H7 (cell line): ENCODE measurements at places on chromosomes 4 and X.

- DNase-seq: peak; percentile 85
These were observed at the start of gene ZNF732 for GRCh38 chr4:304969-305680. ZNF732 (minus strand) TSS chr4:305474; CDS start chr4:305310, 164 bp downstream.

DNA sequence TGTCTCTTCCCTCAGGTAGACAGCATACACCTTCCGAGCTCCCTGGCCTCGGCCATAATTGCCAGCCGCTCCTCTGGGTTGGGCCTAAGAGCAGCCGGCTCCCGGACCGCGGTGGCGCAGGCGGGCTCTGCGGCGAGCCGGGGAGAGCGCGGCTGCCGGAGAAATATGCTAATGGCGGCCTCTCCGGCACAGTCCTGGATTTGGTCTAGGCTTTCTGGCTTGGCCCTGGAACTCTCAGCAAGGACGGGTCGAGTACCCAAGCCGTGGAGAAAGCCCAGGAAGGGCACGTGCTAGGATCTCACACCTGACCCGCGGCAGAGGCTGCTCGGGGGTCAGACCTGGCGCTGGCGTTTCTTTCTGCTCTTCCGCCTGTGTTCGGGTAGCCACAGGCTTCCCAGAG is 18.6 kb upstream of the ZIC3 start:
- DNase-seq: peak; percentile 72

GRCh38 chr4:20490734-20491133 is 209.5 kb upstream of the PACRGL start:
- DNase-seq: peak; percentile 8

- no peak for DNase-seq
These were observed 165.1 kb downstream of the VSIG4 start for GRCh38 chrX:65874765-65875164.

- no peak for DNase-seq
These were observed 284.1 kb upstream of the EPHA5 start for GRCh38 chr4:65954416-65954815.

DNA sequence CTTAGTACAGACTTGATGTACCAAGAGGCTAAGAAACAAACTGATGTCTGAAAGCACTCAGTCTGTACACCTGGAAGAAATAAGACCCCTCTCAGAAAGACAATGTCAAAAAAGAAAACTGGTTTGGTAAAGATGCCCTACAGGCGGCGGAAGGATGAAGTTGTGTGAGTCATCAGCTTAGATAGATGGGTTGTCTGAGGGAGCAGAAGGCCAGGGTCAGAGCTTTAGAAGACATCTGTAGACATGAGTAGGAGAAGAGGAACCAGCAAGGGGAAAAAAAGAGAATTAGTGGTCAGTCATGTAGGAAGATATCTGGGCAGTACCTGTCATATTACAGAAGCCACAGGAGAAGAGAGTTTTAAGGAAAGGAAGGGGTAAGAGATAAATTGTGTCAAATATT is 8.3 kb downstream of the SRPX2 start:
- no peak for DNase-seq

DNA sequence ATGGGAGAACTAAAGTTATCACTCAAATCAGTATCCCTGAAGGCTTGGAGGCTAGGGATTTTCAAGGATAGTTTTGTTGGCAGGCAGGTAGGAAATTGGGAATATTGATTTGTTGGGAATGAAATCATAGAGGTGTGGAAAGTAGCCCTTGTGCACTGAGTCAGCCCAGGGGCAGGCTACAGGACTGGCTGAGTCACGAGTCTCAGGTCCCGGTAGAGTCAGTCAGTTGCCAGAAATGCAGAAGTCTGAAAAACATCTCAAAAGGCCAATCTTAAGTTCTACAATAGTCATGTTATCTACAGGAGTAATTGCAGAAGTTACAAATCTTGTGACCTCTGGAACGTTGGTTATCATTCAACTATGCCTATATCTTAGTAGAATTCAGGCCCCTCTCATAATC is 153.1 kb downstream of the GC start:
- no peak for DNase-seq

DNA sequence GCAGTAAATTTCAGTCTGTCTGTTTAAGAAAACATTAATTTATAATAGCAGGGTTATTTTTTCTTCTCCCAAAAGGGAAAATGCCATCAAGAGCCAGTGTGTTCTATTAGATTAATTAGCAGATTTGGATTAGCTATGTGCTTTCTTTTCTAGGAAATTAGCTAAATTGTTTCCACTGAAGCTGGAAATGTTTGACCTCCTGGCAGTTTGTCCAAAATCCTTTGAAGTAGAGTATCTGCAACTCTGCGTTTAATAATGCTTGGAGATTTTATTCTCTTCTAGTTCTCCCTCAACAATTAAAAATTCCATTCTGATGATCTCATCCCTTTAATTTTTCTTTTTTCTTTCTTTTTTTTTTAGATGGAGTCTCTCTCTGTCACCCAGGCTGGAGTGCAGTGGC is 27.1 kb upstream of the HOPX start:
- DNase-seq: no peak

GRCh38 chr4:48668254-48669017 is 111.6 kb downstream of the FRYL start:
- DNase-seq: no peak

DNA sequence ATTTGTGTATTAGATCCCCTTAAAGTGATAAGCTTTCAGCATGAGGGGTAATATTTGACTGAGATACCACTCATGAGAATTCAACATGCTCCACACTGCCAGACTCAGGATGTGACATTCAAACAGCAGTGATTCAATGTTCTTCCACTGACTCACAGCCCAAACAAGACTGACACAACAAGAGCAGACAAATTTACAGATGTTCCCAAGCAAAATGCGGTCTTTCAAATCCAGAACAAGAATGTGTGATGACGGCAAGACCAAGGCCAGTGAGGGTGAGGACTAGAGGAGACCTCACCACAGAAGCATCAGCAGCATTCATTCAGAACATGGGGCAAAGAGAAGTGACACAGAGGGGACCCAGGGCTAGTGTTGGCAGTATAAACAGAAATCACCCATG is 99.3 kb upstream of the GRIA3 start:
- no peak for DNase-seq

- DNase-seq: peak; percentile 70
These were observed 946 bp downstream of the ANXA3 start for GRCh38 chr4:78552389-78553042.

- DNase-seq: no peak
These were observed 246.5 kb upstream of the HS3ST1 start for GRCh38 chr4:11675051-11675800.

DNA sequence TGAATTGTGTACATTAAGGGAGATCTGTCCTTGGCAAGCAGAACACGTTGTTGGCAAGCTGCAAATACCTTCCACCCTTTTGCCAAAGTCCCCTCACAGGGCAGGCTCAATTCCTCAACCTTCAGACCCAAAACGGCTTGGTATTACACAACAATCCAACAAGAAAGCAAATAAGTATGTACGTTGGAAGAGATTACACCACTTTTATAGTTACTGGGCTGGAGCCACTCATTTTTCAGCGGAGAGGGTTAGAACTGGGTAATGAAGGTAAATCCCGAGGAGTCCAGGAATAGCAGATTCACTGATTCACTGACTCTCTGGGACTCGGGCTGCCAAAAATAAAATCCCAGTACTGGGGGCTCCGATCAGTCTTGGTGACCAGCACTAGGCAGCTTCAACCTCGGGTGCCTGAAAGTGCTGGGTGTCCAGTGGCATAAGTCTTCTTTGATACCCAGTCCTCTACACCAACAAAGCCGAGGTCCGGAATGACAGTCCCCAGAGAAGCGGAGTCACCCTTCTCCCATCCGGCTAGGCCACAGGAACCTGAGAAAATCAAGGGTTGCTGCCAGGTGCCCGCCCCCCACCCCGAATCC is 587 bp downstream of the TIMM8A start:
- peak; percentile 36 for DNase-seq

- DNase-seq: no peak
These were observed 247.4 kb upstream of the AR start for GRCh38 chrX:67296395-67296794.

DNA sequence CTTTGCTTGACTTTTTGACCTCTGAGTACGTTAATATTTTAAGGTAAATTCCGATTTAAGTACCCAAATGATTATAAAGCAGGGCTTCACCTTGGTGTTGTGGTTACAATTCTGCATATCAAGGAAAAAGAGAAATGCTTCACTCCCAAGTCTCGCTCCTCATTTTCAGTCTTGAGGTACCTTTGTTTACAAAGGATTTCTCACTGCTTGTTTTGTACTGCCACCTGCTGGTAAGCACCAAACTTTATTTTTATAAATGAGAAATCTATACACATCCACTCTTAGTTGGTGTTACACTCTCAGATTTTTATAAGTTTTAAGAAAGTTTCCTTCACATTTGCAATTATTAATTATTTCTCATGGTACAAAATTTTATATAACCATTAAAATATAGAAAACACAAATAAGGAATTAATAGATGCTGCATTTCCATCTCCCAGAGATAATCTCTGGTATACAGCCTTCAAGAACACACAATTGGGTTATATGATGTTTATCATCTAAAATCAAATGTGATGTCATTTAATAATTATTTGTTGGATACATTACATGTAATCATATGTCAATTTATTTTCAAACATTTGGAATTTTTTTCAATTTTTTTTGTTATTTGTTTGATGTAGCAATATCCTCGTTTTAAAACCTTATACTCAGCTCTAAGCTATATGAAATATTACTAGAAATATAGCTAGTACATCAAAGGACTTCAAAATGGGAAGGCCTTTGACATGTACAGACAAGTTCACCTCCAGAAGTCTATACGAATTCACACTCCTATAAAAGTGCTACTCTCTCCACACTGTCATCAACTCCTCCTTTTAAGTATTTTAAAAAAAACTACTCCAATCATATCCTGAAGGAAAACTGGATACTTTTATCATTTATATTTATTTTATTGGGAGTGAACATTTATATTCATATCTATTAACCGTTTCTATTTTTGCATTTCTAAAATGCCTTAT is 179.9 kb downstream of the KCNIP4 start:
- peak; percentile 25 for DNase-seq

DNA sequence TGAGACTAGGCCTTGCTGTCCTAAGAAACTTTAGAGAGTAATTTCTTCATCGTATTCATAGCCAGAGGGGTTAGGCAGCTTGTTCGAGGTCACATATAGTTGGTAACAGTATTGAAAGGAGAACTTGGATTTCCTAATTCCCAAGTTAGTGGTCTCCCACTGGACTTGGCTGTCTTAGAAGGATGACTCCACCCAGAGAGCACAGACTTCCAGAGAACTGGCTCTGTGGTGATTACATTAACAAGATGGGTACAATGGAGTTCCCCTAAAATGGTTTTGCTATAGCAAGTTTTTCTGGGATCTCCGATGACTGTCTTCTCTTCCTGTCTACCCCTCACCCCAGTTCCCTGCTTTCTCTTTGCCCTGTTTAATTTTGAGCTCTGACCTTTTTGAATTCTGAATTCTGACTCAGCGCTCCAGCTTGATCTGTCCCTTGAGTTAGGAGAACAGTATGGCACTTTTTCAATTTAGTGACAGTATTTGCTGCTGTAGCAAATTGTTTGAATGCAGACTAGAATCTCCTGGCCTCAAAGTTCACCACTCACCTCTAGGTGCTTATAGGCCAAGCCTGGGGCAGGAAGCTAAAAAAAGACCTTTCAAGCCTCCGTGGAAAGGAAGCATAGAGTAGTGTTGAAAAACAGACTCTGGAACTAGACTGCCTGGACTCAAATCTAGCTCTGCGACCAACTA is 6.9 kb downstream of the MSN start:
- no peak for DNase-seq

GRCh38 chr4:161247831-161248230 is 916.0 kb downstream of the FSTL5 start:
- no peak for DNase-seq

- no peak for DNase-seq
These were observed 11.0 kb upstream of the FGG start for GRCh38 chr4:154623436-154623835.

GRCh38 chr4:38132107-38132673 is 172.0 kb downstream of the PTTG2 start:
- DNase-seq: peak; percentile 42

DNA sequence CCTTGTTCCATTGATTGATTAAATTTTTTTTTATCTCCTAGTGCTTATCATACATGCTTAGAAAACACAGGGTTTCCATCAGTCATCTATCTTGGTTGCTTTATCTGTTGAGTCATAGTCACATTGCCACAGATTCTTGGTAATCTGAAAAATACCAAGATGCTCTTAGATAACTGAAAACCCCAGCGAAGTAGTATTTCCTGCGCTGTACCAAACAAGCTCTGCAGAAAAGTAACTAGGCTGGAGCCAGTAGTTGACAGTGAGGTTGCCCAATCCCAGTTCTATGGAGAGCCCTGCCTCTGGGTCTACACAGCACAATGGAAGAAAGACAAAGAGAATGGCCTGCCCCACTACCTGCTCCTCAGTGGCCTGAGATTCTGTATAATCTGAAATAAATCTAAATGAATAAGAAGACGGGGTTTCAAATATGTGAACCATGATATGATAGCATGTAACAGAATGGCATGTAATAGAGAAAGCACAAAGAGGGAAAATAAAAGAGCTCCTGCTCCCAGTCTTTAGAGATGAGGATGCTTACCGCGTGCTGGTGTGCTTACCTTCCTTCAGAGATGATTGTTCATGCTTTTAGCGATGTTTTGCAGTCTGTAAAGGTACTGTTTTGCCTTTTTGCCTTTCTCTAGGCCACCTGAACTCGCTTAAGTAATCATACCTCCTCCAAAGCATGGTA is 55.3 kb upstream of the RAPGEF2 start:
- DNase-seq: no peak

GRCh38 chr4:67674098-67674497 is 26.9 kb downstream of the UBA6 start:
- no peak for DNase-seq

- DNase-seq: no peak
These were observed 1233.4 kb upstream of the ADGRL3 start for GRCh38 chr4:59966758-59967157.

DNA sequence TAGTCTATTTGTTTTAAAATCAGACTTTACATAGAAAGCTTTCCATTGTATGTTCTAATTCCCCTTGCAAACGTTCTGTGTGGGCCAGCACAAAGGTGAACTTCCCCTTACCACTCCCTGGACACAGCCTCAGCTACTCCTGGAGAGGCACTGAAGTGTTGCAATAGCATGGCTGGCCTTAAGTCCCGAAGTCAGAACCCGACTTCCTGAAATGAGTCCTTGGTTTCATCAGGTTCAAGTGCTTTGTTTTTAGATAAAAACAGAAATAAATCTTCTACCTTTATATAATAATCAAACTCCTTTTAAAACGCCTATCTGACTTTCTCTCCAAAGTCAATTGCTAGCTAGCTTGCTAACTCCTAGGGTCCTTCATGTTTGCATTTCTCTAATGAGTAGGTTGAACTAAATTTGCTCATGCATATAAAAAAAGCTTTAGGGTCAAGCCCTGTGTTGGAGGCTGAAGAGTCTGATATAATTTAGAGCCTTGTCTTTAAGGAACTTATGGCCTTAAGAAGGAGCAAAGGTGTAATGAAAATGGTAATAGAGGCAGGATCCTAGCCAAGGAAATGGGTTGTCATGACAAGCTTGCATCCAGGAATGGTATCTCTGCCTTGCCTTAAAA is 9.0 kb downstream of the BMP3 start:
- no peak for DNase-seq
